ENCODE measurements at places on chromosomes 11 and 22. TPM values are rescaled to one million over a fixed set of nuclear protein-coding genes. Genes with fewer than 3 reads are reported as not detected.

DNA sequence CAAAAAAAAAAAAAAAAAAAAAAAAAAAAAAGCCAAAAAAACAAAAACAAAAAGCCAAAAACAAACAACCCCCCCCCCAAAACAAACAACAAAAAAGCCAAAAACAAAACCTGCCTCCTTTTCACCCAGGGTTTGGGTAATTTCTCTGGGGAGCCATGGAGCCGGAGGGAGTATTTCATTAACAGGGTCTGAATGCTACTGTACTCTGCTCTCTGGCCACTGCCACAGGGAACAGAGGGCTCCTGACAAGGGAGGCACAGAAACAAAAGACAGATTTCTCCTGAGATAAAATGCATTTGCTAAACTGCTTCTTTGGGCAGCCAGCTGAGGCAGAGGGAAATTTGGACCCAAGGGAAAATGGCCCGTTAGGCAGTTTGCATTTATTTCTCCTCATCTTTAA, 266.0 kb upstream of the SYN3 start:
- no peak for DNase-seq

ART1 gene
- not detected for polyA plus RNA-seq

- DNase-seq, result no peak
These were observed 129.3 kb upstream of the B3GAT1 start for GRCh38 chr11:134541355-134541754.

DNA sequence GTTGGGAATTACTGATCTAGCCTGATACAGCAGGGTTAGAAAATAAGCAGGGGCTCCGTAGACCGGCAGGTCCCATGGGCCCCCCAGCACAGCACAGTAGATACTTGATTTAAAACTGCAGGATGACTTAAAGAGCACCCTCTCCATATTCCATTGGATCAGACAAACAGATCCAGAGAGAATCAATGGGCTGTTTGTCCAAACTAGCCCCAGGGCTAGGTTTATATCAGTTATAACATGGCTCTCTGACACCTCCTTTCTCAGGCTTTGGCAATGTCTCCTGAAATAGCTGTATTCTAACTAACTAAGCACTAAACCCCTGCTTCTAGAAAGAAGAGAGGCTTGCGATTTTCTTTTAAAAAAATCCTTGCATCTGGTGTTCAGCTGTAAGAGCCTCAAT, 100.4 kb upstream of the GALNT18 start:
- DNase-seq, result no peak

DNA sequence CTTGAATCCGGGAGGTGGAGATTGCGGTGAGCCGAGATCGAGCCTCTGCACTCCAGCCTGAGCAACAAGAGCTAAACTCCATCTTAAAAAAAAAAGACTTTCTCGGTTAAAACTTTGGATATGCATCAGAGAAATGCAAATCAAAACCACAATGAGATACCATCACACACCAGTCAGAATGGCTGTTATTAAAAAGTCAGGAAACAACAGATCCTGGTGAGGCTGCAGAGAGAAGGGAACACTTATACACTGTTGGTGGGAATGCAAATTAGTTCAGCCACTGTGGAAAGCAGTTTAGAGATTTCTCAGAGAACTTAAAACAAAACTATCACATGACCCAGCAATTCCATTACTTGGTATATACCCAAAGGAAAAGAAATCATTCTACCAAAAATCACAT, 619.4 kb upstream of the KIRREL3 start:
- DNase-seq, result no peak

DNA sequence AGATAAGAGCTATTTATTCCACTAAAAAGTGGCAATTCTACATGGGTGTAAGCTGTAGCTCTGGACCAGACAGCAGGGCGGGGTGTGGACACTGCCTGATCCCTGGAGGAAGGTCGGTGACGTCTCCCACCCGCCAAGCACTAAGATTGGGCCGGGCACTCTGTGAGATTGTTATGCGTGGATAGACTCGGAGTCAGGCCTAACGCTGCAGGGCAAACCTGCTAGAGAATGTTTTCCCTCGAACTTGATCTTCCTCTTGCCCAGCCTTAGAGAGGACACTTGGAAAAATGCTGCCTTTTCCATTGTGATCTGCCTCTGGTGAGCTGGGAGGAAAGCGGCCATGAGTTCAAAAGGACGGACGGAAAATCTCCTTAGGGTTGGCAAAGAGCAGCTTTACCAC, 1273.4 kb downstream of the TBC1D22A start:
- DNase-seq, result no peak

APOA5 gene
- polyA plus RNA-seq, result not detected

GRCh38 chr11:113240790-113241635, 73.4 kb upstream of the TTC12 start:
- no peak for DNase-seq
